Activated T-cell treated with anti-CD3 and anti-CD28 coated beads for 24 hours (primary cell): ENCODE measurements at places on chromosomes 3 and 15.

GRCh38 chr15:100120111-100120510 lies 221.7 kb downstream of the ADAMTS17 start:
- no peak for DNase-seq

DNA sequence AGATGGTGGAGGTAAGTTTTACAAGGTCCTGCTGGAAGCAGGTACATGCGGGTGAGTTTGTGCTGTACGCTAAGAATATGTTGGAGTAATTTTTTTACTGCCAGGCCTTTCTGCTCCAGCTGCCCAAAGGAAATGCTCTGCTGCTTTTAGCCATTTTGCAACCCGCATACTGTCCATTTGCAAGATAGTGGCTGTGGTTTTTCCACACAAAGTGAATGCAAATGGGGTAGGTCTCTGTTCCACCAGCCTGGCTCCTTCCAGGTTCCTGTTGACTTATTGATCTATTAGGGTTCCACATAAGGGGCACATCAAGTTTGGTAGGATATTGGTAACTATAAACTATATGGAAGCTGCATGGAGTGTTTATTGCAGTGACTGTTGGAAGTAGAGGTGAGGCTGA lies 227.1 kb downstream of the SI start:
- no peak for DNase-seq

DNA sequence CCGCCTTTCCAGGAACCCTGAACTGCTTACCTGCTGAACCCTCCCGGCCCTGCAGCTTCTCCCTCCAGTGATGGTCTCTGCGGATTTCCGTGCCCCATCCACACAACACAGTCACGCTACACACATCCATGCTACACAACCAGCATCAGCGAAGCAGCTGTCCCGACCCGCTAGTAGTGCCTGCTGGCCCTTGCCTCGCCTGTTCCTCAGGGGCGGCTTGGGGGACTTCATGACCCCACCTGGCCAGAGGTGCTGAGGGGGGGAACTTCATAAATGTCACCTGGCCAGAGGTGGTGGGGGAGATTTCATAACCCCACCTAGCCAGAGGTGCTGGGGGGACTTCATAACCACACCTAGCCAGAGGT lies 530 bp upstream of the TUBGCP5 start:
- DNase-seq: no peak

- no peak for DNase-seq
Observed at GRCh38 chr3:193168931-193169330, 72.1 kb upstream of the PLAAT1 start.

- no peak for DNase-seq
Observed at GRCh38 chr3:34073111-34073510, 274.7 kb downstream of the PDCD6IP start.

GRCh38 chr3:151146071-151146730 lies 56.8 kb downstream of the GPR171 start:
- DNase-seq: peak; percentile 29

DNA sequence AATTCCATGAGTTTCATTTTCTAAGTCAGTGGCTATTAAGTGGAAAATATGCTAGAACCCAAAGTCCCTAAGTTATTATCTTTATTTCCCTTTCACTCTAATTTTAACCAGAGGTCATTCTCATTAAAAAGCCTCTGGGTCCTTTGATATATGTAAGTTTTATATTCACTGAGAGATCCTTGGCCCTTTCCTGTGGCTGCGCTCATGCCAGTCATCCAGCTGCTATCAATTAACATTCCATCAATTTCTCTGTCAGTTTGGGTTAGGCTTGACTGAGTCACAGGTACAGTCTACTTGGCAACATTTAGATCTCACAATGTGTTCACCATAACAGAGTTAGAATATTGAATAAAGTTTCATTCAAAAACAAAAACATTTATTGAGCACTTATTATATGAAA lies 58.0 kb upstream of the FBN1 start:
- DNase-seq: no peak

DNA sequence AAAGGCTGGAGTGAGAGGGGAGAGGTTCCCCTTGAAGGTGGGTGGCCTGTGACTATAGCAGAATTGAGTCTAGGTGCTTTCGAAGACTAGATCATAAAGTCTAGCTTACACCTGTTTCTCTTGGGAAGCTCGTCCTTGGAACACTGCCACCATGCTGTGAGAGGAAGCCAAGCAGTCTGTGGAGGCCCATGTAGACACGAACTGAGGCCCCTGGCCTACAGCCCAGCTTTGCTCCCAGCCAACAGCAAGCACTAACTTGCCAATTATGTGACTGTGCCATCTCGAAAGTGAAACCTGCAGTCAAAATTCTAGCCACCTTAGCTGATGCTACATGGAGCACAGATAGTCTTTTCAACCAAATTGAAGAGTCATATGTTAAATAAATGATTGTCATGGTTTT lies 190.5 kb upstream of the NECTIN3 start:
- no peak for DNase-seq

DNA sequence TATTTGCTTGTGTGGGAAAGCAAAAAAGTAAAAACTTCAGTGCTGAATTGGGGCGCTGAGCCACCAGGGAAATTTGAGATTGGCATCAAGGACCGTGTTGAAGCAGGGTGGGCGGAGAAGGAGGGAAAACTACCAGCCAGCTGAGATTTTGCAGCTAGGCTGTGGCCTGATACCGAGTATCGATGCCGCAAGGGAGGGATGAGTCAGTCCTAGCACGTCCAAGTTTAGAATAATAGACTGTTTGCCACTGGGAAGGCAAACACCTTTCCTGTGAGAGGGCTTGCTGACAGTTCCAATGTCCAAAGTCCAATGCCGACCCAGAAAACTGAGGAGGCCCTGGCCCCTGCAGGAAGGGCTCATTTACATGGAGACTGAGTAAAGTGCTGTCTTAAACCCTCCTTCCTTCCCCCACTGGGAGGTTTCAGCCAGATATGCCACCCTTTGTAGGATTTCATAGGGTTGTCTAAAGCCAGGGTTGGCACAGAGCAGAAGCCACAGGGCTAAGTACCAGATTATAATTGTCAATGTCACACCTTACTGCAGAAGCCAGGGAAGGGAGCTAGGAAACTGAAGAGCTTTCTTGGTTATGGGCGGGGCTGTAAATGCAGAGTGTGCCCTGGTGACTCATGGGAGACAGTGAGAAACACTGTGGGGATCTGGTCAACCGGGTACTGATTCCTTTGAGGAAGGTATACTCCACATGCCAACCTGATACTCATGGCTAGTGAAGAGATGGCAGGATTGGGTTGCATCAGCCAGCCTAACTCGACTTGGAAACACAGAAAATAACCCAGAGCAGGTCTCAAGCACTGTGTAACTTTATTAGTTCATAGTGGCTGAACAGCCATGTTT lies 28.4 kb upstream of the PIK3CB start:
- DNase-seq: no peak

DNA sequence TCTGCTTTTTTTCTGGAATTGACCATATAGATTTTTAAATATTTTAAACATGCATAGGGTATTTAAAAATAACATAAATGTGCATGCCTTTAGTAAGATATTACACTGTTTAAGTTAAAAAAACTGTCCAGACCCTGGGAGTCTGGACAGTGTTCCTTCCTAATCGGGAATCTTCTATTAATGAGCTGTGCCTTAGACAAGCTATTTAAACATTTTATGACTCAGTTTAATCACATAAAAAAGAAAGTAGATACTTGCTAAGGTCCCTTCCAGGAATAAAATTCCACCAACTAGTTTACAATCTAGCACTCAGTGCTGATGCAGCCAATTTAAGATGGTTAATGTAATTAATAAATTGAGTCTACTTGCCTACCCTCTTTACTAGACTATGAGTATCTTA lies 140.4 kb upstream of the DPH6 start:
- no peak for DNase-seq

GRCh38 chr3:25910997-25911396 lies 121.1 kb downstream of the OXSM start:
- DNase-seq: peak; percentile 16

GRCh38 chr3:69997631-69998307 lies 1.8 kb upstream of the SAMMSON start:
- DNase-seq: no peak

- DNase-seq: peak; percentile 36
Observed at GRCh38 chr15:67884514-67885174, 44.8 kb upstream of the RNU6-1 start.

- no peak for DNase-seq
Observed at GRCh38 chr3:52122491-52122890, 31.7 kb downstream of the POC1A start.

- no peak for DNase-seq
Observed at GRCh38 chr3:7978087-7978422, 523.6 kb upstream of the LMCD1 start.

DNA sequence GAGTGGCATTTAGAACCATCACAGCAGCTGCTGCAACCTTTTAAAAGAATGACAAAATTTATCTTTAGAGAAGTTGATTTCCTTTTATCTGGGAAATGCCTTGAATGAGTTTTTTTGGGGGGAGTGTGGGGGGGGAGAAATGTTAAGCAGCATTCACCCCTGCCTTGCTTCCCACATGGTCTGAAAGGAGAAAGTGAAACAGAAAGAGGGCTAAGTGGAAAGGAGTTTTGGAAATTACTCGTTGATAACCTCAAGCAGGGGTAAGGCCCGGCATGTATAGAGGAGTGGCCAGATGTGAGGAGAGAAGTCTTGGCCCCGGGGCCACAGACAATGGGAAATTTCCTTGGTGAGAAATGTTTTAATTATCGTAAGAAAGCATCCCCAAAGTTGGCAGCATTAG lies 23.5 kb downstream of the B3GALNT1 start:
- DNase-seq: no peak

DNA sequence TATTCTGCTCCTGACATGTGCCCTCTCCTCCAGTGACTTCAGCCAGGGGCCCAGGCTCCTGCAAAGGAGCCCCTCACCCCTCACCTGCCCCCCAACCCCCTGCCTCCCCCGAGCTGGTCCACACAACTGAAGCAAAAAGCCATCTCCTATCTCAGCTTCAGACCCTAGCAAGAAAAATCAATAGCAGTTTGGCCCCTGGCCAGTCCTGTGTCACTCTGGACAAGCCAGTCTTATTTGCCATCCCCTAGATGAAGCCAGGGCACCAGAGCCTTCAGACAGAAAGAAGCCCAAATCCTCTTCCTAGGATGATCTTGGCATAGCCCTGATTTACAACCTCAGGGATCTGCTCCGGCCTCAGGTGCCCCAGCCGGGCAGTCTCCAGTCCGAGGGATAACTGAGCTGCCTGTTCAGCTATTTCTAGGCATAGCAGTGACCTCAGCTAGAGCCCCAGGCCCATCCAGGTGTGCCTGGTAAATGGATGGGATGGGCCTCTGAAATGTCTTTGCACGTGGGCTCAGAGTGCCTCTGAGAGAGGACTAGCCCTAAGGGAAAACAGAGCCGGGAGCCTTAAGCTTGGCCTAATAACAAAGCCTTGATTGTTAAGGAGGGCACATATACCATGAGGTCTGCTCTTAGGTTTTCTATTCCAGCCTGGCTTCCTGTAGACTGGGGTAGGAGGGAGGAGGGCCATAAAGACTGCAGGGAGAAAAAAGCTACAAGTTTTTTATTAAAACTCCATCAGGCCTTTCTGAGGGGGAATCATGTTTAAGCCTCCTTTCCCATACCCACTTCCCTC lies 242.0 kb downstream of the SHQ1 start:
- DNase-seq: no peak

DNA sequence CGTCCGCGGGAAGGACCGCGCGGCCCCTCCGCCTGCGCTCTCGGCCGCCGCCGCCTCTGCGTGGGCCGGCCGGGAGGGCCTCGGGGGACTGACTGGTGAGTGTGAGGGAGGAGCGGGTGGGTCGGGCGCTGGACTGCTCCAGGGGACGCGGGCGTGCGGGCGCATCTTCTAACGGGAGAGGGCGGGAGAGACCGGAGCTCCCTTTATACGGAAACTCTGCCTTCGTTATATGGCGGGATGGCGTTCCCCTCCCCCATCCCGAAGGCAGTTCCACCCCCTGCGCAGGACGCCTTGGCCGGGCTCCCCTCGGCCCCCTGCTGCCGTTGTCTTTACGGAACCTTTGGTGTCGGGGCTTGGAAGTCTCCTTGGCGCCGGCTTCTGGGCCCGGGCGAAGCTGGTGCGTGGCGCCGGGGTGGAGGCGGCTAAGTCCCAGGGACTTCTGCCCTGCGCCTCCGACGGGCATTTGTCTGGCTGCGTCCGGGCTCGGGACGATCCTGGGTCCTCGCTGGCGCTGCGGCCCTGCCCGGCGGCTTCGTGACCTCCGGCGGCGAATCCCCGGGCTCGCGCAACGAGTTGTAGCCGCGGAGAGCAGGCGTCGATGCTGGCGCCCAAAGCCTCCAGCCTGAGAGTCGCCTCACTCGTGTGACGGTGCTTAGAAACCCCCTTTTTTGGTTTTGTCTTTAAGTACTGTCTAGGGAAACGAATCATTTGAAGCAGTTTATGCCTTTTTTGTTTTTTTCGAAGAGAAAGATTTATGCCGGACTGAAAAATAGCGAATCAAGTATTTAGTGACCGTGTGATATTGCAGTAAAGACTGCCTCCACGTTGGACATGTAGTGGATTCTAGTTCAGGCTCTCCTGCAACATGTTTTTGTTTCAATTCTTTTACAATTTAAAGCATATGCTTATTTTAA lies 623 bp downstream of the ZNF639 start:
- peak; percentile 42 for DNase-seq

DNA sequence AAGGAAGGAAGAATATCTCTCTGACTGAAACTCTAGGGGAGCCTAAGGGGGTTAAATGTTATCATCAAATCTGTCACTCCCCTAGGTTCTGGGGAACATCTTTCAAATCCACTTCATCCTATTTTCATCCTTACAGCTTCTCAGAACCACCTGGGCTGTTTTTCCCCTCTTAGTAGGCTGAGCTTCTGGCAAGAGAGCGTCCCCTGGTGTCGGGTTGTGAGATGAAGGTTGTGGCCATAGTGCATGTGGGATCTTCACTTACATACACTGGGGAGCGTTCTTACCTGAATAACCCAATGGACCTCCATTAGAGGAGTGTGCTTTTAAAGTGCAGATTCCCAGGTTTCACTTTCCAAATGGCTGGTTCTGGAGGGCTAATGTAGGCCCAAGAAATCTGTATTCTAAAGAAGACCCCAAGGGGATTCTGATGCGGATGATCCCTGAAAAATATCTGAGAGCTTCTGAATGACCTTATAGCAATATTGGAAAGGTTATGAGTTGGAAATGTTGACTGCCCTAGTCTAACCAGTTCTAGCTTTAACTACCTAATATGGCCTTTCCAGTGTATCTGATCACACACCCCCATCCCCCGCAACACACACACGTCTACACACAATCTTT lies 663.7 kb downstream of the AGBL1 start:
- DNase-seq: peak; percentile 63

- peak; percentile 12 for DNase-seq
Observed at GRCh38 chr3:130539005-130539404, 22.0 kb downstream of the COL6A6 start.
